NCI-H446 treated with DMSO at 0.1 percent for 48 hours (cell line): ENCODE measurements at places on chromosomes 12 and 14.

GRCh38 chr14:46464341-46464740, 187.2 kb downstream of the RPL10L start:
- no peak for DNase-seq

DNA sequence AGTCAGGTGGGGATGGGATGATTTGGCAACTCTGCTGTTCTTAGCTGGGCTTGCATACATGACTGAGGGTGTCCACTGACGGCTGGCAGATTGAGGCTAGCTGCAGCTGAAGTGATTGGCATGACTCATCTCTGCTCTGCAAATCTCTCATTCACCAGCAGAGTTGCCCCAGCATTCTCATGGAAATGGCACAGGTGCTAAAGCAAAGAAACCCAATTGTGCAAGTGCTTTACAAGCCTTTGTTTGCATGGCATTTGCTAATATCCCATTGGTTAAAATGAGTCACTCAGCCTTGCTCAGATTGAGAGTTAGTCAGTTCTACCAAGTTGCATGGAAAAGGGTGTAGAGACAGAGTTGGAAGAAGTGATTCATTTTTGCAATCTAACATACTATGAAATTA, 389.7 kb upstream of the FAR2 start:
- no peak for DNase-seq

DNA sequence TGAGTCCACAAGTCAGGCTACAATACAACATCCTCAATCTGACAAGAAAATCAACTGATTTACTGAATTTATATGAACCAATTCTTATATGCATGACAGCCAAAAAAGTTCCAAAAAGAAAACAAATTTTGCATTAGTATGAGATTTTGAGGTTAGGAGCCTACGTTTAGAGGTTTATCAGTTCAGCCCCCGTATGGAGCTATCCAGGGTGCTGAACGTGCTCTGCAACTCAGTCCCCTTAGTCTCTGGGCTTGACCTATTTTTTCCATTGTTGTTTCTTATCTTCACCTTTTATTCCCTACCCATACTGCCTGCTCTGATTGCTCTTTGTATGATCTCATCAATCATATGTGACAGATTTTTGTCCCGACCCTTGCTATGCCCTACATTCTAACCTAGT, 693.0 kb downstream of the NRXN3 start:
- no peak for DNase-seq

DNA sequence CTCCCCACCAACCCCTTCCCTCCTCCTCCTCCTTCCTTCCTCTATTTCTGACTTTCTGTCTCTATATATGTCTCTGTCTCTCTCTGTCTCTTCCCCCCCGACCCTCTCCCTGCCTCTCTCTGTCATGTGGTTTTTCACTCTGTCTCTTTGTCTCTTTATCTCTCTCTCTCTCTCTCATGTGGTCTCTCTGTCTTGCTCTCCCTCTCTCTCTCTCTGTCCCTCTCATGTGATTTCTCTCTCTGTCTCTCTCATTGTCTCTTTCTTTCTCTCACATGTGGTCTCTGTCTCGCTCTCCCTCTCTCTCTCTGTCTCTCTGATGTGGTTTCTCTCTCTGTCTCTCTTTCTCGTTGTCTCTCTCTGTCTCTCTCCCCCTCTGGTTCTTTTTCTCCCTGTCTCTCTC, 59.3 kb downstream of the PHETA1 start:
- no peak for DNase-seq

DNA sequence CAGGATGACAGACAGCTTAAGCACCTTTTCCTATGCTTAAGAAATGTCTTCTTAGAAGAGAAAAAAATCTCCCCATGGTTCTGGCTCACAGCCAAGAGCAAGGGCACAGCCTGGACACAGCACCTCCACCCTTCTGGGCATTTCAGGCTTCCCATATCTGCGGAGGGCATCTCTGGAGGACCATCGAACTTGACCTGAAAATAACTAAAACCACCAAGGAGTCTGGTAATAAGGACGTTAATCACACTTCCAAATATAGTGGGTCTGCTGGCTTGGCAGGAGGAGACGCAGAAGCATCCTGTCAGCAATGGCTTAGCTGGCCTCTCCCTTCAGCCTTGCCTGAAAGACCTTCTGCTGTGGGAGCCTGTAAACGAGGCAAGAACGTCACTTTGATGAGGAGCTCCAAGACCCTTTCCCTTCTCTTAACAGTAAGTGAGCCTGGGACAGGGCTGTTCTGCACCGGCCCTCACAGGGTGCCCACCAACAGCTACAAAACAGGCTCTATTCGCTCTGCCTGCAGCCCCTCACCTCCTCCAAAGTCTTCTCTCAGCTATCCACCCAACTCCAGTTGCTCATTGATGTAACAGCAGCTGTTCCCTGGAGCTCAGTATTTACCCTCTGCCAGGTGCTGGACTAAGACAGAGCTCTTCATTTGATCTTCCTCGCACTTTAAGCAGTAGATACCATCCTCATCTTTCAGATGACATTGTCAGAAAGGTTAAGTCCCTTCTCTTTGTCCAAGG, 13.2 kb downstream of the SETD3 start:
- DNase-seq, result no peak

- DNase-seq, result no peak
Measured at GRCh38 chr12:7142056-7142644, 12.0 kb downstream of the CLSTN3 start.

- no peak for DNase-seq
Measured at GRCh38 chr14:85315733-85316290, 214.1 kb upstream of the FLRT2 start.

DNA sequence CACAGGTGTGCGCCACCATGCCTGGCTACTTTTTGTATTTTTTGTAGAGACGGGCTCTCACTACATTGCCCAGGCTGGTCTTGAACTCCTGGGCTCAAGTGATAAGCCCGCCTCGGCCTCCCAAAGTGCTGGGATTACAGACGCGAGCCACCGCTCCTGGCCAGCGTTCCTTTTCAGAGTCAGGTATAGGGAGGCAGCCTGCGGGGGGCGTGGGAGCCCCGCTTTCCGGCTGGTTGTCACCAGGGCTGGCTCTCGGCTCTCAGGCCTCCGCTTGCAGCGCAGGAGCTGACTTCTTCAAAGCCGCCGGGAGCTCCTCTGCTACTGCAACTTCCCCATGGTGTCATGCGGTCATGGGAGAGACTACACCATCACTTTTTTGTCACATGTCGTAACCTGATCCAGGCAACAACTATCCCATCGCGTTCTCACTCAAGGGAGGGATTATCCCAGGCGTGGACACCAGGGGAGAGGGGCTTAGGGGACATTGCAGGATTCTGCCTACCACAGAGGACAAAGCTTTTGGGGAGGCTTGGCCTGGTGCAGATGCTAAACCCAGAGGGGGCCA, 129.4 kb downstream of the SCARB1 start:
- no peak for DNase-seq

GRCh38 chr14:64215274-64215673, 78.9 kb downstream of the ESR2 start:
- DNase-seq, result no peak

GRCh38 chr12:14841761-14842160, 1.6 kb downstream of the ART4 start:
- DNase-seq, result no peak

DNA sequence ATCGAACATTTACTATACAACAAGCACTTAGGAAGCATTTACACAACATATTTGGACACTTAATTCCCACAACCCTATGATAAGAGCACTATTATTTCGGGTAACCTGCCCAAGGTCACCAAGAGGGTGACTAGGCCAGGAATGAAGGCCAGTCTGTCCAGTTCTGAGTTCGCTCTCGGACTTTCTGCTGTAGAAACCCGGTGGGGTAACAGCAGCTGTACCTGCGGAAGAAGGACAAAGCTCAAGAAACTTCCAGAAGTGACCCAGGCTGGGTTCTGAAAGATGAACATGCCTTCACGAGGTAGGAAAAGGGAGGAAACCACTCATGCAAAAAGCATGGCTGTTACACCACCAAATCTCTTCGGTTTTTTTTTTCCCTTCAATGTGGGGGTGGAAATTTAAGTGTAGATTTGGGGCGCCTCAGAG, 10.8 kb downstream of the PLA2G1B start:
- no peak for DNase-seq

DNA sequence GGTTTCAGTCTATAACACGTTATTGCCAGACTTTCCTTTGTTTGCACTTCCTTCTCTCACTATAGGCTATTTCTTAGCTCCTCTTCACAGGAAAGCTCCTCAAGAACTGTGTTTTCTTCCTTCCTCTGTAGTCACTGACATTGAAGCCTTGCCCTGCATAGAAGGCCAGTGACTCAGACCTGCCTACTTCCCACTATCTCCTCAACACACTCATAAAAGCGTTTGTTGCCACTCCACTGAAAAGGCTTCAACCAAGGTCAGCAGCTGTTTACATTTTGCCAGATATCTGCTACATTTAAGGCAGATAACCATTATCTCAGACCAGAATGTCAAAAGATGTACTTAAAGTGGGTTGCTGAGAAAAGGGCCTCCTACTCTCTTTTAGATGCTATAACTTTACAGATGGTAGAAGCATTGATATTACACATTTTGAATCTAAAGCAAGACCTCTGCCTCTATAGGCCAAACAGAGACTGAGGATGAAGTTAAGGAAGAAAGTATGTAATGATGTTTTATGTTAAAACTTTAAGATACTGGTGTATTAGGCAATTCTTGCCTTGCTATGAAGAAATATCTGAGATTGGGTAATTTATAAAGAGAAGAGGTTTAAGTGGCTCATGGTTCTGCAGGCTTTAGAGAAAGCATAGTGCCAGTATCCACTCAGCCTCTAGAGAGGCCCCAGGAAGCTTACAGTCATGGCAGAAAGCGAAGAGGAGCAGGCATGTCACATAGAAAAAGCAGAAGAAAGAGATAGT, 233.3 kb upstream of the FLRT2 start:
- no peak for DNase-seq

DNA sequence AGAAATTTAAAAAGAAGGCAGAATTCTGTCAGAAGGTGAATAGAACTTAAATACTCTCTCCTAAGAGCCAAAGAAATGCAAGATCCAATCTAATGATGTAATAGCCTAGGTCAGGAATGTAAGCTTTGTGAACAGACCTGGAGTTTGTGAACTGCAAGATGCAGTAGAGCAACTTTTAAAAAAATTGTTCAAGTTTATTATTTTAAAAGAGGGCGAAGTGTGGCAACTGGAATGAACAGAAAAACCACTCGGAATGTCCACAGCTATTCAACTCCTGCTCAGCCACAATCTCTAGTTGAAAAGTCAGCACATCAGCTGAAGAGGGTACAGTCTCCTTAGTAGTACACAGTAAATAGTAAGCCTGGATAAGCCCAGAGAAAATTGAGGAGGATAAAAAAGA, 228.8 kb downstream of the PPFIA2 start:
- no peak for DNase-seq

GRCh38 chr14:79464468-79464867, 746.8 kb downstream of the DIO2 start:
- no peak for DNase-seq

DNA sequence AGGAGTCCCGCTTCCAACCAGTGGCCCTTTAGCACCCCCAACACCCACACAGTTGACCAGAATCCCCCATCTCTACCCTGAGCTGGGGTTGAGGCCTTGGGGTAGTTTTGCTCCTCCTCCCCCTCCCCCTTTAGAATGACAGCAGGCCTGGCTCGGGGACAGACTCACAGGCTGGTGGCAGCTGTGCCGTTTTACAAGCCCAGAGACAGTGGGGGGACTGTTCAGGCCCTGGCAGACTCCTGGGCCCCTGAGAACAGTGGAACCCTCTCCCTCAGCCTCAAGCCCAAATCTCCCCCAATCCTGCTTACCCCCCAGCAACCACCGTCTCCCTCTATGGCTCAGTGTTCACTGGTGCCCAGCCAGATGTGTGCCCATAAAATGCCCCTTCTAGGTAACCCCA, 10.1 kb downstream of the TMEM119 start:
- no peak for DNase-seq
